ENCODE measurements at places on chromosomes 16 and 17.

- DNase-seq = no peak
Measured at GRCh38 chr17:51046046-51046445, 74.6 kb downstream of the SPAG9 start.

DNA sequence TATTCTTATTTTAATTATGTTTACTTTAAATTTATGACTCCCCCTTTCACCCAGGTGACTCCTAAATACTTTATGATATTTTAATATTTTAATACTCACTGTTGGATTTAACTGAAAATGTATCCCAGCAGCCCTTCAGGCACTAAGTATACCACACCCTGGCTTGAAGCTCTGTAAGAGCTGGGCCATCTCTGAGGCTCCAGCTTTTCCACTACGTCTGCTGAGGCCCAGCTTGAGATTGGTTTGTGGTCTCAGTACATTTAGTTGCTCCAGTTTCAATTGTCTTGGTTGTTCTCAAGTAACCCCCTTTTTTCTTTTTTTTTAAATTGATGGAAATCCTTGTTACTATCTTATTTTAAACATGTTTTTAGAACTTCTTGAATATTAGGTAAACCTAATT, 27.0 kb upstream of the CAPNS2 start:
- DNase-seq = no peak

DNA sequence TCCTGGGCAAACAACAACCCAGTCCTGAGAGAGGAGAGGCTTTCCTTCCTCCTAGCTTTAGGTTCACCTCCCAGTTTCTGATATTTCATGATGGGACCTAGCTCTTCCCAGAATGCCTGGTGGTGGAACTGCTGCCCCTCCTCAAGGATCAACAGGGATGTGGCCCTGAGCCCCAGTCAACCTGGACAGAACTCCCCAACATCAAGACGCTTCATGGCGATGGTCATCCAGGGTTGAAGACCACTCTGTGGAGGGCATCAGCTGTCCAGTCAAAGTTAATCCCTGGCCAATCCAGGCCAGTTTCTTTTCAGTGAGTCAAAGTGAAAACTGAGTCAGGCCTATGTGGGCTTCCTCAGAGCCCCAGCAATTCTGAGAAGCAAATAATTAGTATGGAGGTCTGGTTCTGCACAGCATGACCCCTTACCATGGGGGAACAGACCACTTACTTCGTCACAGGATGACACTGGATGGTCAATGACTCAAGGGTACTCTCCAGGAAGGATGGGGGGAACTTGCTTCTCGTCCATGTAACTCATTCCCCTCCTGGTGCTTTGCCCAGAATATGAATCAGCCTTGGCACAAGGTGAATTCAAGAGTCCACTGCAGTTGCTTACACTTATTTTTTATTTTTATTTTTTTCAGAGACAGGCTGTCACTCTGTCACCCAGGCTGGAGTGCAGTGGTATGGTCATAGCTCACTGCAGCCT, 14.7 kb upstream of the XYLT2 start:
- no peak for DNase-seq

DNA sequence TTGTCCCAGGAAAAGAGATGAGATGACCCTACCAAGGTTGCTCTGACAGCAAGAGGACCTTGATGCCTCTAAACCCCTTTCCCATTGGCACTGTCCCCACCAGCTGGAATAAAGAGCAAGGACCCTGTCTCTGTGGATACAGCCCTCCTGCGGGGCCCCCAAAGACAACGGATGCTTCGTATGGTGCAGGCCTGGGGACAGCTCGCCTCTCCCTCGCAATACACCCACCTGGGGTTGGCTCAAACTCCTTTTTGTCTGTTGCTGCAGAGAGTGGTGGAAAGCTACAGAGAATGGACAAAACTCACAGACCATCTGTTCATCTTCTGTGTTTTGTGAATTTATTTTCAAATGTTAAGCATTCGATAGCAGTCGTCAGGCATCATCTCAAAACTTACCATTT, 27.6 kb upstream of the CACNG3 start:
- no peak for DNase-seq

- DNase-seq = no peak
Measured at GRCh38 chr16:30641378-30641982, 9.3 kb upstream of the PRR14 start.

- peak; percentile 67 for DNase-seq
Measured at GRCh38 chr16:2486645-2487516, 12.0 kb downstream of the TBC1D24 start.

GRCh38 chr17:29627951-29628350, 5.2 kb upstream of the CORO6 start:
- no peak for DNase-seq

- no peak for DNase-seq
Measured at GRCh38 chr17:62048262-62048661, 16.8 kb downstream of the MED13 start.

GRCh38 chr17:1164935-1165556, 14.7 kb downstream of the ABR start:
- DNase-seq = no peak

- DNase-seq = no peak
Measured at GRCh38 chr17:33266116-33266515, 27.0 kb downstream of the ASIC2 start.

DNA sequence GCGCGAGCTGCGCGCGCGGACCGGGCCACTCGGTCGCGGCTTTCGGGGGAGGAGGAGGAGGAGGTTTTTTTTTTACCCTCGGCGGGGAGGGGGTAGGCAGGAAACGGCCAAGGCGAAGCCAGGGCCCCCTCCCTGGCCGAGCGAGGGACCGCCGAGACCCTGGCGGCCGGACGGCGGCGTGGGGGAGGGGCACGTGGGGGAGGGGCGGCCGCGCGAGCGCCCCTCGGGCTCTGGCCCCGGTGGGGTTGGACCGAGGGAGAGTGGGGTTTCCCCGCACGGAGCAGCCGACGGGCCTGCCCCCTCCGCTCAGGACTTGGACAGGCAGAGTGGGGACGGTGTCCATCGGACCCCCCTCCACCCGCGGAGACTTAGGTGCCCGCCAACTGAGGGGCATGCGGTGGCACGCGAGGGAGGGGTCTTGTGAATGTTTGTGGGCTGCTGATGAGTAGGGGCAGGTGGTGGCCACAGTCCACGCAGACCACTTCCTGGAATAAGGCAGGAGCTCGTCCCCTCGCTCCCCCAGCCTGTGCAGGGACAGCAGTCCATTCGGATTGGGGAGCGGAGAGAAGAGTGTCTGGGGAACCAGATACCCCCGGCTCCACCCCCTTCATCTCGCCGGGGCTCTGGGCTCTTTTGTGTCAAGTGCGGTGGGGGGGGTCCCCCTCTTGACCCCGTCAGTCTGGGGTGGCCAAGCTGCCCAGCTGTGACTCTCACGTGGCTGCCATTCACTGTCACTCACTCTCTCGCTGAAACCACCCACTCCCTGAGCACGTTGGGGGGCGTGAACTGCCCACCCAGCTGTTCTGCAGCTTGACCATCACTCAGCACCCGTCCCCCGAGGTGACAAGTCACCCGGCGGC, 3.0 kb upstream of the CHD3 start:
- peak; percentile 75 for DNase-seq

GRCh38 chr16:24995469-24995868, 19.7 kb downstream of the ARHGAP17 start:
- no peak for DNase-seq

DNA sequence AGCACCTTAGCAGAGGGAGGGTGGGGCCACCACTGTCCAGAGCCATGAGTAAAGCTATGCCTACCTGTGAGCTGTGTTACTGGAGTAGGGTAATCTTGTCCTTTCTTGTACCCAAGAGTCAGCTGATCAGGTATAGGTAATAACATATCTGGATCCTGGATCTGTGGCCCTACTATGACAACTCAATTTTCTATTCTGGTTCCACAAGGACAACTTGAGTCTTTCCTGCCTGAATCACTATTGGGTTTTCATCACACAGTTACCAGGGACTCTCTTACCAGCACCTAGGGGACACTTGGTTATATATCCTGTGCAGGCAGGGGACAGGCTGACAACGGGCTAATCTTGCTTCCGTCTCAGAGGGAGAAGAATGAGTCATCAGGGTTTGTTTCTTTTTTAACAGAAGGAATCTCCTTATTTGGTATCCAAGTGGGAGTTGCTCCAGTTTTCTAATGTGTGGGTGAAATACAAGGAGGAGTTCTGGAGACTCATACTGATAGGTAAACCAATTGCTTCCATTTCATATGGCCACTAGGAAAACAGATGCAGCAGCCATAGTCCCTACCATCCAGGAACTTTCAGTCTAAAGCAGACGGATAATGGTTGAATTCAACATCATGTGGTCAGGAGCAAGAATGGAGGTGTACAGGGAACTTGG, 6.8 kb downstream of the ZNF267 start:
- no peak for DNase-seq

- DNase-seq = no peak
Measured at GRCh38 chr16:12059216-12059769, 82.8 kb downstream of the SNX29 start.

DNA sequence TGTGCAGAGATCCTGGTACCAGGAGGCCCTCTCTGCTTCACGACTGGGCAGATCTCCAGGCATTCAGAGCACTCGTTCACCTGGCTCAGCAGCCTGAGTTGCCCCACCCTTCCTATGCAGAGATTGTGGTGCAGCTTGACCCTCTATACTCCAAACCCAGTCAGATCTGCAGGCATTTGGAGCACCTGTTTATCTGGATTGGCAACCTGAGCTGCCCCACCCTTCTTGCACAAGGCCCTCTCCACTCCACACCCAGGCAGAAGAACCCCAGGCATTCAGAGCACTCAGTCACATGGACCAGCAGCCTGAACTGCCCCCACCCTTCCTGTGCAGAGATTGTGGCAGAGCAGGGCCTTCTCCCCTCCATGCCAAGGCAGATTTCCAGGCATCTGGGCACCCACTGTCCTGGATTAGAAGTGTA, 88.4 kb upstream of the CDH5 start:
- no peak for DNase-seq

DNA sequence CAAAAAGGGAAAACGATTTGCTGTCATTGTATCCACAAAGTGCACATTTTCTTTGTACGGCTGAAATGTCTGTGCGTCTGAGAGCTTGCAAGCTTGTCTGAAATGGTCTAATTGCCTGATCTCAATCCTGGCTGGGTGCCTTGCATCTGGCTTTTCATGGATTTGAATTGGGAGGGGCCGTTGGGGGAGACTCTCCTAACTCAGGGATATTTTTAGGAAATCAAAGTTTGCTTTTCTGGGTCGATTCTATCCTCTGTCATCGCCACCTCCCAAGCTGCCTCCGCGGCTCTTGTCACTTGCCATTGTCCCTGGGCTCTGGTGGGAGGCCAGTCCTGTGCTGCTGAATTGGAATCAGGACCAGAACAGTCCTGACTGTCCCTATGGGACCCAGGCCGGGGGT, 33.3 kb upstream of the MGAT5B start:
- DNase-seq = no peak

GRCh38 chr17:41284043-41284442, 8.5 kb downstream of the KRTAP9-7 start:
- no peak for DNase-seq

- DNase-seq = no peak
Measured at GRCh38 chr17:43151880-43152456, 19.0 kb upstream of the NBR1 start.

- DNase-seq = no peak
Measured at GRCh38 chr17:17774009-17774881, 62.5 kb downstream of the SREBF1 start.

DNA sequence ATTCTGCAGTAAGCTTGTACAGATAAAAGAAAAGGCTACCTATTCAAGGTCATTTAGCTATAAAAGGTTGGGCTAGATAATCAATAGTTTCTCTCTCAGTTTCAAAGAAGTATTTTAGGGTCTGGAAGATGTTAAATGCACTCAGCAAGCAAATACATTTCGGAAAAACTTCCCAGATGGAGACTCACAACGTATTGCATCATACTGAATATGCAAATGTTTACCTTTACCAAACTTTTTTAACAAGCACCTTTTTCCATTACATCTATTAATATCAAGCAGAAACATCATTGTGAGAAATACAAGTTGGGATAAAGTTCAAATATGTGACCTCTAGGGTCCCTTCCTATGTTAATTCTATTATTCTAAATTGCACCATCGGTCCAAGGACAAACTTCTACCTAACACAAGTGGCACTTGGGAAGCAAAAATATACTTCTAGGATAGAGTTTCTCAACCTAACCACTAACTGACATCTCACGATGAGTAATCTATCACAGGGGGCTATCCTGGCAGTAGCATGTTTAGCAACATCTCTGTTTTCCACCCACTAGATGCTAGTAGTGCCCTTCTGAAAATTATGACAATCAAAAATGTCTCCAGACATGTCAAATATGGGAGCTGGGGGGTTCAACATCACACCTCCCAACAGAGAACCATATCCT, 14.5 kb downstream of the KANSL1 start:
- no peak for DNase-seq

GRCh38 chr16:86037999-86038925, 139.3 kb downstream of the IRF8 start:
- DNase-seq = no peak

GRCh38 chr16:57169327-57169726, 16.5 kb downstream of the PSME3IP1 start:
- no peak for DNase-seq

- DNase-seq = peak; percentile 47
Measured at GRCh38 chr17:83024218-83024971, 55.0 kb upstream of the METRNL start.

DNA sequence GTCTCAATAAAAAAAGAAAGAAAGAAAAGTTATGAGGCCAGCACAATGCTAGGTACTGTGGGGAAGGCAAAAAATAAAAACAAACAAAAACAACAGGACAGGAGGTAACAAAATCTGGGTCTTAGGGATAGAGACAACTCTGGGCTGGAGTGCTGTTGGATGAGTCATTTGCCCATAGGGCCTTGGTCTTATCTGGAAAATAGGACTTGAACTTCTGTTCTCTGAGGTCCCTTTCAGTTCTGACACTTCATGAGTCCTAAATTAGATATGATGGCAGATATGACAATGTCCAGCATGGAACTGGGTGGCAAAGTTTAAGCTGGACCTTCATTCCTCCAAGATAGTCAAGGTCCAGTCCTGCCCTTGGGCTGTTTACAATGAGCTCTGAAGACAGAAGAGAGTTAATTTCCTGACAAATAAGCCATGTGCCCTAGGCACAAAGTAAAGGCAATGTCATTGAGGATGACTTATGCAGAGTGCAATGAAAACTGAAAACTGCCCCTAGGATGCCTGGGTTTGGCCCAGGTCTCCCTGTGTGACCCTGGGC, 8.9 kb upstream of the HDAC5 start:
- DNase-seq = no peak

DNA sequence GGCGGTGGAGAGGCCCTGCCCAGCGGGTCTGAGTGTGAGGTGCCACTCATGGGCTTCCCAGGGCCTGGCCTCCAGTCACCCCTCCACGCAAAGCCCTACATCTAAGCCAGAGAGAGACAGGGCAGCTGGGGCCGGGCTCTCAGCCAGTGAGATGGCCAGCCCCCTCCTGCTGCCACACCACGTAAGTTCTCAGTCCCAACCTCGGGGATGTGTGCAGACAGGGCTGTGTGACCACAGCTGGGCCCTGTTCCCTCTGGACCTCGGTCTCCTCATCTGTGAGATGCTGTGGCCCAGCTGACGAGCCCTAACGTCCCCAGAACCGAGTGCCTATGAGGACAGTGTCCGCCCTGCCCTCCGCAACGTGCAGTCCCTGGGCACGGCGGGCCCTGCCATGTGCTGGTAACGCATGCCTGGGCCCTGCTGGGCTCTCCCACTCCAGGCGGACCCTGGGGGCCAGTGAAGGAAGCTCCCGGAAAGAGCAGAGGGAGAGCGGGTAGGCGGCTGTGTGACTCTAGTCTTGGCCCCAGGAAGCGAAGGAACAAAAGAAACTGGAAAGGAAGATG, 11.2 kb downstream of the VASN start:
- DNase-seq = no peak
